Cerebellum (tissue), 4 donors: ENCODE measurements at places on chromosomes 4 and X. TPM values are rescaled to one million over a fixed set of nuclear protein-coding genes. Genes with fewer than 3 reads are reported as not detected.
A peak's percentile ranks its signal among the peaks of the same experiment; 100 is the strongest.

DNA sequence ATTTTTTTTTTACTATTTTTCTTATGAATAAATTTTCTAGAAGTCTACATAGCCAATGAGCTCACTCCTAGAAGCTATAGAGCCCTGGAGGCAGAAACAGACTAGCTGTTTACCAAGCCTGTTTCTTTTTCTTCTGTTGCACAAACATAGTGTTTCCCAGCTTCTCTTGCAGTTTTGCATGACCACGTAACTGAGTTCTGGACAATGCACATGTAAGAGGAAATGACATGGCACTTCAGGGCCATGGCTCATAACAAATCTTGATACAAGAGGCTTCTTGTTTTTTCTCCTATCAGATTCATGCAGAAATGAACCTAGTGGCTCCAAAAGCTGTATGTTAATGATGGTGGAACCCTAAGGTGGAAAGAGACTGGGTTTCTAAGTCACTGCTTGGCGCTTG, 127.4 kb downstream of the ZNF330 start:
- no peak for DNase-seq

DNA sequence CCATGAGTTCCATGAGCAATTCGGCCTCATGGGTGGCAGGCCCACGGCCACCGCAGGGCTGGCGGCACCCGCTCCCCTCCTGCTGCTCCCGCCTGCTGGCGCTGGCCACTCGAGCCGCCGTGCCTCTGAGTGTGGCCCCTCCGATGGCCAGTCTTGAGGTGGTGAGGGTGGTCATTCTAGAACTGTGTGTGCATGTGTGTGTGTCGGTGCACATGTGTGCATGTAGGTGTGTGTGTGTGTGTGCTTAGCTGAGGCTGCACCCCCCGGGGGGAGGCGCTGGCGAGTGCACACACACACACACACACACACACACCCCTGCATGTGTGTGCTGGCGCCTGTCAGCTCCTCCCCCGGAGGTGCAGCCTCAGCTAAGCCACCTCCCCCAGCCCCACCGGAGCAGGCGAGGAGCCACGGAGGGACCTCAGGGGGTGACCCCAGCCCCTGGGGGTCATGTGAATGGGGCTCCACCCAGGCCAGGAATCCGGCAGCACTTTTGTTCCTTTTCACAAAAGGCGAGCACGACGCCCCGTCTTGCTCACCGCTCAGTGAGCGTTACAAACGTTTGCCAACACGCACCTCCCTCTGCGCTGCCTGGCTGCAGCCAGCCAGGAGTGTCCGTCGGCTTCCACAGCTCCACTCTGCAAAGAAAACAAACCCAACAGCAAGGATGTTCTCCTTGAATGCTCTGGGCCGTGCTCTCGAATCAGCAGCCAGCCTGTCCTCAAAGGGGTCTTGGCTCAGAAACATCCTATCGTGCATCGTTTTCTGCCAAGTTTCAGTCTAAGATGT, 29.9 kb downstream of the FGFRL1 start:
- DNase-seq = no peak

- no peak for DNase-seq
These were observed 148.4 kb downstream of the AR start for GRCh38 chrX:67692246-67692645.

- no peak for DNase-seq
These were observed 20.6 kb downstream of the GAB1 start for GRCh38 chr4:143357161-143357845.

DNA sequence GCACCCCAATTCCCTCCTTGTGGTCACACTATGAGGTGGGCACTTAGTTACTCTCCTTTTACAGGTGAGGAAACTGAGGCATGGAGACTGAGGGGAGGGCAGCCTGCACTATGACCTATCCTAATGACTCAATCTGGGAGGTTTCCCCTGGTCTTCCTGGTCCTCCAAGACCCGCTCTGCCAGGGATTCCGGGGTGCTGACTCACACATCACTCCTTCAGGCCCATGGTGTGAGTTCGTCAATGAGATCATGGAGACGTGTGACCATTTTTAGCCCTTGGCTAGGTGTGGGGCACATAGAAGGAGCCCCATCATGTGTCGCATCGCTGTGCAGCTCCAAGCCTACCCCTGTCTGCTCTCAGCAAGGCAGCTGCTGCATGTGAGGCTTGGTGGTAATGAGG, 32.4 kb upstream of the BCOR start:
- no peak for DNase-seq

- no peak for DNase-seq
These were observed 190.8 kb upstream of the NUDT6 start for GRCh38 chr4:123113155-123113554.

DNA sequence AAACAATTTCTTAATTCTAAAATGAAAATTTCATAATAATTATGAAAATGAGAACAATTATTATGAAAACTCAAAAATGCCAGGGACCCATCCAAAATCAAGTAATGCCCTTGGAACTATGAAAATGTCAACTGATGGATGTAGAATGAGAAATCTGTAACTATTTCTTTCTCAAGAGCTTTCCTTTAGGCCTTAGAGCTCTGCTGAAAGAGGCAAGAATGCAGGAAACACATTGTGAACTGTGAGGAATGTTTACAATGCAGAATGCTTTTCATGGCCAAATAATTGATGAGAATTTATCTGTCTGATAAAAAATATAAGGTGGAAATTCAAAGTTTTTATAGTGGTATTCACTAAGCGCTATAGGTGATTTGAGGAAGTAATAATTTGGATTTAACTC, 207.1 kb upstream of the PCDH18 start:
- DNase-seq = no peak

DNA sequence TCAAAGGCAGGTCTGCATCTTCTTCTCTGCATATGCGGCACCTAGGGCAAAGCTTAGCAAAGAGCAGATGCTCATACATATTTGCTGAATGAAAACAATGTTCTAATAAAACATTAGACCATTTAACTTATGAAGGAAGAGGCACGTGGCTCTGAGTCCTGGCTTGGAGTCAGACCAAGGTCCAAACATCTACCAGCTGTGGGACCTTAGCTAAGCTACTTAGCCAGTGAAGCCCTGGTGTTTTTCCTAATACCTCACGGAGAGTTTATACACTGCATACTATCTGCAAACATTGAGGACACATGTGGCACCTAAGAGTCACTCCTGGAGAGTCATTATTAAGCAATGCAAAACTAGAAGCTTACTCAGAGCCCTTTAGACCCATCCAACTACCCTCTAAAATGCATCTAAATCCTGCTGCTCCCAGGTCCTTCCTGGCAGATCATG, 9.0 kb downstream of the PDGFC start:
- DNase-seq = no peak

GRCh38 chrX:110914281-110914680, 118.7 kb upstream of the CHRDL1 start:
- DNase-seq = no peak

GRCh38 chr4:69576251-69576877, 63.1 kb downstream of the UGT2A2 start:
- DNase-seq = no peak

Gene LIMCH1
- 50.8 TPM for total RNA-seq

Gene GLRB
- 21.6 TPM for total RNA-seq

DNA sequence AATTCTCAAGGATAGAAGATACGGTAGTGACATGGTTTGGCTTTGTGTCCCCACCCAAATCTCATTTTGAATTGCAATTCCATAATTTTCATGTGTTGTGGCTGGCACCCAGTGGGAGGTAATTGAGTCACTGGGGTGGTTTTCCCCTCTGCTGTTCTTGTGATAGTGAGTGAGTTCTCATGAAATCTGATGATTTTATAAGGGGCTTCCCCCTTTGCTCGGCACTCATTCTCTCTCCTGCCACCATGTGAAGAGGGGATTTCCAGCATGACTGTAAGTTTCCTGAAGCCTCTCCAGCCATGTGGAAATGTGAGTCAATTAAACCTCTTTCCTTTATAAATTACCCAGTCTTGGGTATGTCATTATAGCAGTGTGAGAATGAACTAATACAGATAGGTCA, 8.5 kb upstream of the SPANXN4 start:
- DNase-seq = no peak

Gene PNMA3
- 8.1 TPM for total RNA-seq

GRCh38 chr4:136634121-136634520, 898.2 kb downstream of the PCDH18 start:
- DNase-seq = no peak

Gene USP17L28
- not detected for total RNA-seq

Gene RPL34
- total RNA-seq = 542 TPM

Gene CNGA1
- 0.18 TPM for total RNA-seq

DNA sequence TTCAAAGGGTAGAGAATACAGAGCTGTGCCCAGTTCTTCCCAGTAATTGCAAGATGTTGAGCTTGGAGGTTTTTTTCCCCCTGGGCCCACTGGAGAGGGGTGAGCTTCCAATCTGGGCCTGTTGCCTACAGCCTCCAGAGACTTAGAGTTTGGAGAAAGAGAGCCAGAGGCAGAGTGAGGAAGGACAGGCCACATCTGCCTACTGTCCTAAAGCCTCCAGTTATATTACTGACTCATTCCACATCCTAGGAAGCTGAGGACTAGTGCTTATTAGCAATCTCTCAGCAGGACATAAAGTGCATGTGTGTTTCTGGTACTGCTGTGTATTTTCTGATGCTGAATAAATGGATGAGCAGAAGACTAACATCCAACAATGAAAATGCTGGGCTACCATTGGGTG, 181.0 kb upstream of the MAMLD1 start:
- no peak for DNase-seq

DNA sequence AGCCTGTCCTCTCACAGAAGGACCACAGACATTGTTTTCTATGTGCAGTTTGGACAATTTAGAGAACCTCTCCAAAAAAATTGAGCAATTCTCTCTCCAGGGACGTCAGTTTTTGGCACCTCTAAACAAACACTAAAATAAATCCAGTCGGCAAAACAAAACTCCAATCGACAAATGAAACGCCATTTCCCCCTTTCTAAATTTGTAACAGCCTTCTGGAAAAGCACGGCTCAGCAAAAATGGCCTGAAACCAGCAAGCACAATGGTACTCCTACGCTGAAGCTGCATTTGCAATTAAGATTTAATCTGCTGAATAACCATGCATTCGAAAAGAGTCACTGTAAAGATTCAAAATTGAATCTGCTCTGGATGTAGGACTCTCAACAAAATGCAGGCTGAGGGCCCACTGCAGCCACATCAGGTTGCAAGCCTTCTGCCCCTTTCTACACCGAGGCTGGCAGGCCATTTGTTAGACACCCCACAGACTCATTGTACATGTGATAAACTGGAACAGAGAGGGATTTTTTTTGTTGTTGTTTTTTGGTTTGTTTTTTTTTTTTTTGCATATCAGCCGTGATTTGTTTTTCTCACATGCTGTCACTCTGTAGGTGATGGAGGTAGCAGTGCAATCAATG, 79.9 kb upstream of the MAP3K15 start:
- DNase-seq = peak; percentile 24
